ENCODE measurements at places on chromosomes 1 and 21.

DNA sequence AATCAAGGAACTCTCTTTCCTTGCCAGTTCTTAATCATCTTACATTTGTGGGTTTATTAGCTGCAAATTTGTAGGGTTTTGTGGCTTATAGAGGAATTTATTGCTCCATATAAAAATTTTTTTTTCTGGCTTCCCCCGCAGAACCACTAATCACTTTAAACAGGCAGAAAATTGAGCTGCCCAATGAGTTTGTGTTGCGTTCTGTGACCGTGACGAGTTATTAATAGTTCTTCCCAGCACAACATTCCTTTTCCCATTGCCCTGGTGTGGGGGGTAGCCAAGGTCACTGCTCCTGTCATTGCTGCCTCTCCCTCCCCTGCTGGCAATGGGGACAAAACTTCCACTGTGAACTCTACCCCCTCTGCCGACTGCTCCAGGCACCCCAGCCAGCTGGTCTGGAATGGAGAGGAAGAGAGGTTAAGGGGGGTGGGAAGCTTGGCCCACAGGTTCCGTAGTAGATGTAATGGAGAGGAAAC, 55.1 kb downstream of the UBE2T start:
- DNase-seq = no peak

DNA sequence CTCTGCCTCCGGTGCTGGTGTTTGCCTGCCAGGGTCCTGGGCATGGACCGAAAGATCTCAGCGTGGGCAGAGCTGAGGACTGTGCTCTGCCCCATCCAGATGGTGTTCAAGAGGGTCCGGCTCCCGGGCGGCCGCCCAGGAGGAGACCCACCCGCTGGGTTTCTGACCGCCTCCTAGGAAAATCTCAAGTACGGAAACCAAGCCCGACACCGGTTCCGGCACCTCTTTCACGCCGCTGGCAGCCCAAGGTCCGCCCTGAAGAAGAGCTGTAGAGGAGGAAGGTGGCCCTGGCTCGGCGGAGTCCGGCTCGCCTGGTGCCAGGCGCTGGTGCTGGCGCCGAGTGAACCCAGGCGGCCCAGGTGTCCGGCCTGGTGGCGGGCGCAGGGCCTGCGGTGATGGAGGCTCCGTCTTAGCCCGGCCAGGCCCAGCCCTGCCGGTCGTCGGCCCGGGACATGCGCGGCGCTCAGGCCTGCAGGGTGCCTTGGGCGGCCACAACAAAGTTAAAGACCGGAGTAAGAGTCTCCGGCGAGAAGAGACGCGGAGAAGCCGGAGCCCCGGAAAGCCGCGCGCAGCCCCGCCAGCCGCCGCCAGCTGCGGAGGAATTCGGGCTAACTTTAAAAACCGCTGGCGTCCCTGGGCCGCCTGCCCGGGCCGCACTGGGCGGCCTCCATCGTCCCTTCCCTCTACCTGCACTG, 1.5 kb downstream of the GRIK3 start:
- DNase-seq = no peak

GRCh38 chr1:158830904-158831507, at the start of gene MNDA:
Gene MNDA (plus strand): TSS chr1:158831351. CDS start chr1:158842154, 10,803 bp downstream.
- no peak for DNase-seq

- DNase-seq = no peak
Measured at GRCh38 chr1:24683713-24684162, 40.6 kb downstream of the SRRM1 start.

GRCh38 chr1:31511848-31512615, 64.3 kb upstream of the TINAGL1 start:
- no peak for DNase-seq

GRCh38 chr1:117573386-117574023, 32.3 kb upstream of the TENT5C start:
- DNase-seq = peak; percentile 23

GRCh38 chr1:47031059-47031458, 7.6 kb downstream of the CYP4X1 start:
- no peak for DNase-seq

GRCh38 chr1:85734931-85735330, 26.7 kb upstream of the ZNHIT6 start:
- DNase-seq = no peak

DNA sequence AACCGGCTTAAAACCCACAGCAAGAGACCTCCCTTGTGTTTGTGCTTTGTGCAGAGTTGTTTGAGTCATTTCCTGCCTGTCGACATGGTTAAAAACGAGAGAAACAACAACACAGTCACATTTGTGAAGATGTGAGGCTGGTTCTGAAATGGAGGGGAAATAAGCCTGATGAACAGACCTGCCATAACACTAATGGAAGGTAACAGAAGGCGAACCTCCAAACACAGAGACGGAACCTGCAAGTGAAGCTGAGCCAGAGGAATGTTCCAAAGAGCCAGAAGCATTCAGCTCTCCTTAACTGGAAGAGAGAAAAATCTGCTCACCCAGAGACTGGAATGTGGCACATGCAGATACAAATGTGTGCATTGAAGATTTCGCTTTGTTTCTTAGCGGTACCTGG, 53.2 kb upstream of the RAVER2 start:
- no peak for DNase-seq

DNA sequence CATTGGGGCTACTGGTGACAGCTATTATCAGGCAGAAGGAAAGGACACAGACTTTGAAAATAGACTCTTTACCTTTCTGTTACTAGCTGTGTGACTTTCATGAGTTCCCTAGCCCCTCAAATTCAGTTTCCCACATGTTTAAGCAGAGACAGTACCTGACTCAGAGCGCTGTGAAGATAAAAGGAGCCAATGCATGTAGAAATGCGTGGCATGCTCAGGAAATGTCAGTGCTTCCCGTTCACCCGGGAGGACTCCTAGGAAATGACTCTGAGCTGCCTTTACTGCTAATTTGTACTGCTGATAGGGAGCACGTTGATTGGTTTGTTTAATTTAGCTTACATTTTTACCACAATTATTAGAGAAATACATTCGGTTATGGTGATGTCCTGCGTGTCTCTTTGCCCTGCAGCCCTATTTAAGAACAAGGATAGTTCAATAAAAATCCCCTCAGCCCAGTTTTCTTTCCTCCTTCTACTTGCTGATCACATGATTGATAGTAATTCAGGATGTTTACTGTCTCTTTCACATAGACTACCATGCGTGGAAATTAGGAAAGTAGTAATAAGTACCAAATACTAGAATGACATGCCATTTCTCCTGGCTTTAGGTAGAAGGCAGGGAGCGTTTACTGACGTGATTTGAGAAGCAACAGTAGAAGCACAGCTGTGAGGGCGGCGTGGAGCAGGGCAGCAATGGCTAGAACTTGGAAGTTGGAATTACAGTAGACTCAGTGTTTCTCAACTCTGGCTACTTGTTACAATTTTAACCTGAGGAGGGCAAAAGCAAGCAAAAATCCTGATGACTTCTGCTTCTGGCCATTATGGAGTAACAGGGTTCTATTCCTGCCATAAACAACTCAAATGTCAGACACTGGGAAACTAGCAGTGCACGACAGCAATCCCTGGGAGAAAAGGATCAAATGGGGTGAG, 15.9 kb downstream of the PDIK1L start:
- DNase-seq = no peak

- DNase-seq = no peak
Measured at GRCh38 chr1:233607252-233608119, 6.4 kb upstream of the KCNK1 start.
